NCI-H2081 (cell line): ENCODE measurements at places on chromosomes 7 and 10.
A peak's percentile ranks its signal among the peaks of the same experiment; 100 is the strongest.

DNA sequence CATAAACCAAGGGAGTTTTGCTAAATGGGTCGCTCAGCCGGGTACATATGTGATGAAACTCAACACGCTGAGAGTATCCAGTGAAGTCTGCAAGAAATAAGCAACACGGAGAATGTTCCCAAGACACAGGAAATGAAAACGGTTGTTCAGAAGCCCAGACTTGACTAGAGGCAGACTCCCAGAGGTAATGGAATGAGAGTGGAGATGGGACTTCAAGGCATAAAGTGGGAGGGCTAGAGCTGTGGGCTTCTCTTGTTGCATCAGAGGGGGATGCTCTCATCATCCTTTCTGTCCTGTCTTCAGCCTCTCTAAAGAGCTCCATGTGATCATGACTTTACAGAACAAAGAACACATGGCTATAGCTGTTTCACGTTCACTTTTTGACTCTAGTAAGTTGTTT lies 88.3 kb downstream of the BAMBI start:
- no peak for DNase-seq

DNA sequence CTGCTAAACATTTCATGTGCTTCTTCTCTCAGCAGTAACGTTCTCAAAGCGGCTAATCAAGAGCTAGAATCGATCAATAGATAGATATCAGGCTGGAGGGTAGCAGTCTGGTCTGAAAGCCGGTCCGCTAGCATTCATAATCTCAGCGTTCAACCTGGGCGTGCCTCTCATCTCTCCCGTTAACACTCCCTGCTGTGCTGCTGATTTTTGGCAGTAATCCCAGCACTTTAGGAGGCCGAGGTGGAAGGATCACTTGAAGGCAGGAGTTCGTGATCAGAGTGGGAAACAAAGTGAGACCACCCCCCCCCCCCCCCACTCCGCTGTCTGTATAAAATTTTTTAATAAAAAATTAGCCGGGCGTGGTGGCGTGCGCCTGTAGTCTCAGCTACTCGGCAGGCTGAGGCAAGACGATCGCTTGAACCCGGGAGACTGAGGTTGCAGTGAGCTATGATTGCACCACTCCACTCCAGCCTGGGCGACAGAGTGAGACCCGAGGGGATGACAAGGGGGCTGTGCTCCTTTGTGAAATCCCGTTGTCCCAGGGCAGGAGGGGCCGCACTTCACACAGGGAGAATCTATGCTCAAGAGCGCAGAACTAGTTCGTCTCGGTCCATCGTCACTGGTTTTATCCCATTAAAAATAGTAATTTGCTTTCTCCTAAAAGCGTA lies 624 bp upstream of the CEP55 start:
- peak; percentile 11 for DNase-seq

GRCh38 chr7:97499204-97499603 lies 232.7 kb upstream of the TAC1 start:
- DNase-seq = peak; percentile 64

- no peak for DNase-seq
These were observed 212.5 kb upstream of the CELF2 start for GRCh38 chr10:10804998-10805740.

DNA sequence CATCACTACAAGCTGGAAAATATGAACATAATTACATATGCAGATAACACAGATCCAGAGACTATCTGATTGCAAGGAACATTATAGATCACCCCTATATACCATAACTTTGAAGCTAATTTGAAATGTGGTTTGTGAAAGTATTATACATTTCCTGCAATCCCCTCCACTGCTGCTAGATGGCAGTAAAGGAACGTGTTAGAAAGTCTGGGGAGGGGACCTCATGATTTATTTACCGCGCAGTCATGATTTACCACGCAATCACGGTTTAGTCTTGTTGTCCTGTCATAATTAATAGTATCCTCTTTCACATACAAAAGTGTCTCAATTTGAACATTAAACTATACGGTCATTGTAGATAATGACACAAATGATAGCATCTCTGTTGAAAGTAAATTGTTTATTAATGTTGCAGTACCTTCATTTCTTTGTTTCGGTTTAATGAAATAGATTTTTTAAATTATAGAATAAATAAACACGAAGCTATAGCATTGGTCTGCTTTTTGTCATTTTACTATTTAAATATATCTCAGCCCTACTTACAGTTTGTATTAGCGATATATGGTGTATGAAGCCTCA lies 145.3 kb upstream of the PRSS1 start:
- peak; percentile 87 for DNase-seq

DNA sequence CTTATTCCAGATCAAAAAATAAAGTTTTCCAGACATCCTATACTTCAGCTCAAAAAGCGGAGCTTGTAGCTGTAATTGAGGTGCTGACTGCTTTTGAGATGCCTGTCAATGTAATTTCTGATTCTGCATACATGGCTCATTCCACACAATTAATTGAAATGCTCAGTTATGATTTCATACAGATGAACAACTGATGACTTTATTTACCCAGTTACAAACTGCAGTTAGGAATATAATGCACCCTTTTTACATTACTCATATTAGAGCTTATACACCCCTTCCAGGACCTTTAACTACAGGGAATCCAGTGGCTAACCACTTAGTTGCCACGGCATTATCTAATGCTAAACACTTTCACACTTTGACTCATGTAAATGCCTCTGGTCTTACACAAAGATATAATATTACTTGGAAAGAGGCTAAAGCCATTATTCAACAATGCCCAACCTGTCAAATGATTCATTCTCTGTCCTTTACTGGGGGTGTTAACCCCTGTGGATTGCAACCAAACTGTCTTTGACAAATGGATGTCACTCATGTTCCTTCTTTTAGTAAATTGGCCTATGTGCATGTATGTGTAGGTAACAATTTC lies 147.3 kb downstream of the ZNF33B start:
- DNase-seq = no peak

- DNase-seq = no peak
These were observed 7.4 kb upstream of the PFKFB3 start for GRCh38 chr10:6195376-6195775.

DNA sequence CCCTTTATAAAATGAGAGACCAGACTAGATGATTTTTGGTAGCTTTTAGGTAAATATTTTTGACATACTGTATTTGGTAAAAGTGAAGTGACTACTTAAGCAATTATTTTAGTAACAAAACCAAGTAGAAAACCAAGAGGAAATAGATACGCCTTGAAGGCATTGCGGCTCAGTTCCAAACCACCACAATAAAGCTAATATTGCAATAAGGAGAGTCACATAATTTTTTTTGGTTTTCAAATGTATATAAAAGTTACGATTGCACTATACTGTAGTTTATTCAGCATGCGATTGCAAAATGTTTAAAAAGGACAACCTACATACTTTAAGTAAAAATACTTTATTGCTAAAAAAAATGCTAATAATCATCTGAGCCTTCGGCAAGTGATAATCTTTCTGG lies 581.7 kb upstream of the POT1 start:
- DNase-seq = no peak

DNA sequence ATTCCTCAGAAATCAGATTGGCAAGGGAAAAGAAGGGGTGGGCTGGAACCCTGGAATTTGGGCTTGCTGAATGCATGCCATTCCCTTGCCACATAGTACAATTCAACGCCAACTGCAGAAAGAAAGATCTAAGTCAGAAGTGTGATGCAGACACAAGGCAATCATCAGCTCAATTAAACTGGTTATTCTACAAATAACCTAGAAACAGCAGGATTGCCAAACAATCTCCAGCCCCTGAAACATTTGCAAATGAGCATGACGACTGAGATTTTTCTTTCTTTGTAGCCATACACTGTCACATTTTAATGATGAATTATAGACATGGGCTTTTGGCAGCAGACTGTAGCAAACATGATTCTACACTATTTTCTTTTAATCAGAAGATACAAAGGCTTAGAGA lies 16.5 kb upstream of the CREB5 start:
- DNase-seq = no peak

- DNase-seq = no peak
These were observed 5.1 kb downstream of the ITPRIP start for GRCh38 chr10:104333032-104333727.

- DNase-seq = no peak
These were observed 3.0 kb upstream of the PON1 start for GRCh38 chr7:95327356-95327755.

DNA sequence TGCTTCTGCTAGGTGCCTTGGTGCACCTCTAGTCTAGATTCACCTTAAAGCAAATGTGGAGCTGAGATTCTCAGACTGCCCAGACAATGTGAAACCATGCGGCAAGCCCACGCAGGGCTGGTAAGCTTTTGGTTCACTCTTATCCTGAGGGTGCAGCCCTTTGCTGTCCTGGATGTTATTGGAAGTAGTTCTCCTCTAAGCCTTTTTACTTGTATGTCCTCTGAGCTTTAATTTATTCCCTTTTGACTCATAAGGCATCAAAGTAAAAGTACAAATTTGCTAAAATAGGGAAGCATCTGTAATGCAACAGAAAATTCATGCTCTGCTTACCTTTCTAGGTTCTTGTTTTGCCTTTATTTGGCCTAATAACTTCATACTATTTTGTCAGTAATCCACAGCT lies 186.8 kb downstream of the MACC1 start:
- DNase-seq = no peak

- no peak for DNase-seq
These were observed 398.4 kb downstream of the PLXNA4 start for GRCh38 chr7:132177708-132178401.

DNA sequence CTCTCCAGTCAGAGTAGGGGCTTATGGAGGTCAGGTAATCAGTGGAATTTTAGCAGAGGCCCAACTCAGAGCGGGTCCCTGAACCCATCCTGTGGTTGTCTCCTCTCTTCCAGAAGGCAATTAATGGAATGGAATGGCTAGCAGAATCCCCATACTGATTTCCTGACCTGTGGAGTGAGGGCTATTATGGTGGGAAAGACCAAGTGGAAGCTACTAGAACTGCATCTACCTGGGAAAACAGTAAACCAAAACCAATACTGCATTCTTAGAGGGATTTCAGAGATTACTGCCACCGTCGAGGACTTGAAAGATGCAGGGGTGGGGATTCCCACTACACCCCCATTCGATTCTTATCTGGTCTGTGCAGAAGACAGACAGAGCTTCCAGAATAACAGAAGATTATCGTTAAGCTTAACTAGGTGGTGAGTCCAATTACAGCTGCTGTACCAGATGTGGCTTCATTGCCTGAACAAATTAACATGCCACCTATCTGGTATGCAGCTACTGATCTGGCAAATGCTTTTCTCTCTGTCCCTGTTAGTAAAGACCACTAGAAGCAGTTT lies 73.2 kb downstream of the LMBR1 start:
- no peak for DNase-seq

DNA sequence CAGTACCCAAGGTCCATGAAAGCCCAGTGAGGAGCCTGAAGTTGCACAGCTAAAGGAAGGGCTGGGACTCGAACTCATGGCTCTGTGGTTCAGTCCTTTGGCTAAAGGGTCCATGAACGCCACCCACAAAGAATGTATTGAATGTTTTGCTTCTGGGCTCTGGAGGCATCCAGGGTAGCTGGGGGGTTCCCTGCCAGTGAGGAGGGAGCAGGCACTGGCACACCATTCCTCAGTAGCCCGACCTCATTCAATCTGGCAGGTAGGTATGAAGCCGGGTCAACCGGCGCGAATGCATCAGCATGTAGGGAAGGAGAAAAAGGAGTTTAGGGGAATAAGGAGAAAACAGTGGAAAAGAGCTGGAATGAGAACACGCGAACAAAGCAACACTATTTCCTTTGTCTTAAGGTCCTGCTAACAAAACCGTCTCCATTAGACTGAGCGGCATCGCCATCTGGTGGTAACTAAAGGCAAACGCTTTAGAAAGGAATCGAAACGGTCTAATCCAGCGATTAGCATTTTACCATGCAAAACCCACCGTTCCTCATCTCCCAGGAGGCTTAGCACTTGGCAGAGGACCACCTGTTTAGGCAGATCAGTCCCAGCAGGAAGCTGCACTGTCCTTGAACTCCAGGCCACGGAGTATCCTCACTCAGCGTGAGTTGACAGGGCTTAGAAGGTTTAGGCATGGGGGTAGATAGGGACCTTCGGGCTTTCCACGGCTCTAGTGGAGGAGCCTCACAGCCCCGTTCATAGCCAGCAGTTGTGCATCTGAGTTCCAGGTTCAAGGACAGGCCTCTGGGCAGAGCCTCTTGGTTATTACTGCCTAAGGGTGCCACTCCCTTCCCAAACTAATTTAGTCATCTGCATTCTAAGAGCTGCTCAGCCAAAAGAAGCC lies 122.8 kb downstream of the UBE2H start:
- peak; percentile 74 for DNase-seq

GRCh38 chr10:83518779-83519178 lies 620.5 kb upstream of the GHITM start:
- no peak for DNase-seq

GRCh38 chr10:44888886-44889285 lies 22.3 kb upstream of the TMEM72 start:
- no peak for DNase-seq

- DNase-seq = no peak
These were observed 155.0 kb downstream of the RNF133 start for GRCh38 chr7:122543891-122544290.

DNA sequence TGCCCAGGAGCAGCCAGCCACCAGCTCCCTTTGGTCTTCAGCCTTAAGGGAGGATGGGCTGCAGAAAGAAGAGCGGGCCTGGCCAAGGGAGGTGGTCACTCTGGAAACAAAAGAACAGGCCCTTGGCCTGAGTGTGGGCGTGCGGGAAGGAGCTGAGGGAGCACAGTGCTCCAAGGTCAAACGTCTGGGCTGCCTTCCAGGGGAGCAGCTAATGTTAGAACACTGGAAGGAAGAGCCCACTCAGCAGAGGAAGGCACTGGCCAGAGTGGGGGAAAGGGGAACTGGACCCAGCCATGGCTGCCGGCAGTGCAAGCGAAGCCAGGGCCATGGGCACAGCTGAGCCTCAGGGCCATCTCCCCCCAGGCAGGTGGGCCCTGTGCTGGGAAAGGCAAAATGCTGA lies 42.7 kb downstream of the FAM53B start:
- no peak for DNase-seq

DNA sequence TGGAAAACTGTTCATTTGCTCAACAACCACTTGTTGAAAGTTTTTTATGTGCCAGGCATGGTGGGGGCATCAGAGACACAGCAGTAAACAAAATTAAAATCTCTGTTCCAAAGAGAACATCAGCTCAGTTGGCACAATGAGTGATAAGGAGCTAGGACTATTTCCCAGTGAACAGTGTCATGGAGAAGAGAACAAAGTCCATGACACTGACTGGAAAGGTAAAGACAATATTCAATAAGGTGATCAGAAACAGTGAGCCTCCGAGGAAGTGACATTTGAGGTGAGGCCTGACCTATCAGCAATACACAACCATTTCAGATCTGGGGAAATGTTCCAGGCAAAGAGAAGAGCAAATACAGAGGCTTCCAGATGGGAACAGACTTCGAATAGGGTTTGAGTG lies 14.6 kb downstream of the ACSL5 start:
- no peak for DNase-seq

- DNase-seq = no peak
These were observed 106.2 kb upstream of the GLCCI1 start for GRCh38 chr7:7862393-7862792.

GRCh38 chr7:143882604-143883078 lies 19.3 kb downstream of the TCAF1 start:
- peak; percentile 90 for DNase-seq

- DNase-seq = no peak
These were observed 72.5 kb upstream of the HGF start for GRCh38 chr7:81842361-81842760.
